ENCODE measurements at places on chromosomes 5 and 9. TPM values are rescaled to one million over a fixed set of nuclear protein-coding genes. Genes with fewer than 3 reads are reported as not detected.

CAVIN4 gene
- 0.36 TPM for total RNA-seq

TRIM36 gene
- 4.8 TPM for total RNA-seq

OLFML2A gene
- 7.0 TPM for total RNA-seq

LCN15 gene
- total RNA-seq = not detected

CEP72 gene
- total RNA-seq = 7.6 TPM

TSSK1B gene
- not detected for total RNA-seq

SHOC1 gene
- total RNA-seq = 0.07 TPM

GARNL3 gene
- 10.4 TPM for total RNA-seq

MAMDC2 gene
- total RNA-seq = 6.6 TPM

CATSPER3 gene
- 0.29 TPM for total RNA-seq

CCNI2 gene
- total RNA-seq = 3.8 TPM

TEX48 gene
- total RNA-seq = not detected

TMEM161B gene
- total RNA-seq = 7.5 TPM

GARIN3 gene
- total RNA-seq = not detected

DOCK8 gene
- total RNA-seq = 0.51 TPM

PSIP1 gene
- 61.1 TPM for total RNA-seq

SPINK6 gene
- total RNA-seq = not detected

SHC3 gene
- 4.1 TPM for total RNA-seq
